ENCODE measurements at places on chromosomes 7 and 10. TPM values are rescaled to one million over a fixed set of nuclear protein-coding genes. Genes with fewer than 3 reads are reported as not detected.

DNA sequence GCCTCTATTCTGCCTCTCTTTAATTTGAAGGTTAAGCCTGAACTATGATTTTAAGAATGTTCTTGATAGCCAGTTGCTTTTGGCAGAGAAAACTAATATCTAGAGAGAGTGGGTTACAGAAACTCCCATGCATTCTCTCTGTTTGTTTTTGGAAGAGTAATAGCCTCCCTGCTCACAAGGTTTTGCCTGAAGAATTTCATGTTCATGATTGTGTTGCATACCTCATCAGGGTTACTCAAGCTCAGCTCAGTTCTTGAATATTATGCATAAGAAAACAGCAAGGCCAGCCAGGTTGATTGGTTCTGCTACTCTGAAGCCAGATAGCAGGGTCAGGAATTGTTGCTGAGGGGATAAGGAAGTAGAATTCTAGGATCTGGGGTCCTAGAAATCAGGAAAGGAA lies 137.4 kb downstream of the MDFIC start:
- H3K4me1 ChIP-seq = no peaks in the 10 kb centered on the region
- no peak overlapping the region for H3K27ac ChIP-seq
- DNase-seq = no peak
- H3K4me3 ChIP-seq = no peak overlapping the region
- no peaks in the 10 kb centered on the region for H3K36me3 ChIP-seq
- no peaks in the 10 kb centered on the region for H3K27me3 ChIP-seq

NAT16 gene
- polyA plus RNA-seq = 0.01 TPM

HECW1 gene
- polyA plus RNA-seq = 1.7 TPM

TAC1 gene
- 0.14 TPM for polyA plus RNA-seq
